Activated naive CD4-positive, alpha-beta T cell treated with anti-CD3 and anti-CD28 coated beads, Interleukin-2, amount 50 U/mL, for 72 hours (primary cell): ENCODE measurements at places on chromosomes 16 and 17. TPM values are rescaled to one million over a fixed set of nuclear protein-coding genes. Genes with fewer than 3 reads are reported as not detected.

DNA sequence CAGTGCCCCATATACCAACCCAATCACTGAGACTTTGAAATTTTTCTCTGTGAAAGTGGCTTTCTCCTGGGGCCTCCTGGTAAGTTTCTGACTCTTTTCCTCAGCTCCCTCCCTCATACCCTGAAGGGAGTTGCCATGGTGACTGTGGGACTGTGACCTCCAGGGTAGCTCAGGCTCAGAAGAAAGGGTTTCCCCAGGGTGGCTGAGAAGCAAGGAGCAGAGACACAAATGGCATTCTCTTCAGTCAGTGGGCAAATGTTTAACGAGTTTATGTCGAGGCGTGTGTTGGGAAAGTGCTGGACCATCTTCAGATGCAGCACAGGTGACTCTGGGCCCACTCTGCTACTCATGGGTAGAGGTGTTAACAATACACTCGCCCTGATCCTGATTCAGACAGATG, 46.8 kb downstream of the MRPS23 start:
- no peak for DNase-seq

GRCh38 chr17:17511881-17512858, 16.0 kb upstream of the RASD1 start:
- DNase-seq: no peak

The SLFN12L gene
- 33.7 TPM for total RNA-seq

The GRIN2C gene
- total RNA-seq: 0.87 TPM

- no peak for DNase-seq
Measured at GRCh38 chr16:70644763-70645597, 1.4 kb upstream of the IL34 start.

DNA sequence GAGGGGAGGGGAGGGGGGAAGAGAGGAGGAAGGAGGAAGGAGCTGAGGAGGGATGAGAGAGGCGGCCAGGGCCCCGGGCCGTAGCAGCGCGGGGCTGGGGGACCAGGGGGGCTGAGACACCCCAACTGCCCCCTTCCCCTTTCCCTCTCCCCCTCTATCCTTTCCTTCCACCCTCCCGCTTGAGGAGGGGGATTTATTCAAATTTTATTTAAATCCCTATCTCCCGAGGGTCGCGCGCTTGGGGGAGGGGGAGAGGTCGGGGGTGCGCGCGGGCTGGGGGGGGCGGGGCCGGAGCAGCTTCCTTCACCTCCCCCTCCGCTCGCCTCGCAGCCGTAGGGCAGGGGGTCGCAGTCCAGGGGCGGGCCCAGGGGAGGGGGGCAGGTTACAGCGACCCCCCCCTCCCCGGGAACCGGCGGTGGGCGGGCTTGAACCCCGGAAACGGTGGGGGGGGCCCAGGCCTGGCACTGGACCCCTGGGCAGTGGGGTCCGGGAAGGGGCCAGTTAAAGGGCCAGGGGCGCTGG, at the start of gene FBXL19:
FBXL19 (plus strand) TSS at position 19 of the 522 bp plus-strand sequence. CDS start 2,183 bp downstream, outside the sequence.
- no peak for DNase-seq

DNA sequence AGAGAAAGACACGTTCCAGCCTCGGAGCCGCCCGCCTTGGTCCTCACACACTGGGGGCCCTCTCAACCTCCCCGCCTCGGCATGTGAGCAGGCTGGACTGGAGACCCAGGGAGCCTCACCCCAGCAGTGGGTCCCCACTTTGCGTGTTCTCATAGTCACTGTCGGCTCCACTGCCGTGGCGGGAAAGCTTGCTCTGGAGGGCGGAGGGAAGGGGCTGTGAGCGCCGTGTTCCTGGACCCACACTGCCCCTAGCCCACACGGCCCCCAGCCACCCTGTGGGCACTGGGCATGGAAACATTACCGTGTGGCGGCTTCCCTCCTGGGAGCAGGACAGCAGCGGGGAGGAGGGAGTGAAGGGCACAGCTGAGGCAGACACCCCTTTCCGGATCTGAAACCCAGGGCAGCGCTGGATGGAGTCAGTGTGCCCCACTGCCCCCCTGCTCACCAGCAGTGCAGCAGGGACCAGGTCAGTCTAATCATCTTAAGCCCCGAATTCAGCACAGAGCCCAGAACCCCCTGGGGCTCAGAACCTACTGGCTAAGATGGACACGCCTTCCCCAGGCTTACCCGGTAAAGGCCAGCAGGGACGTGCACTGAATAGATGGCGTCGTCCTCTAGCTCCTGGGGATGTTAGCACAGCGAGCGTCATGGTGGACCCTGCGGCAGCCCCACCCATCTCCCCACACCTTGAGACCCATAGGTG, 7.2 kb downstream of the TP53I13 start:
- no peak for DNase-seq

The IFT20 gene
- 16.4 TPM for total RNA-seq

- DNase-seq: no peak
Measured at GRCh38 chr16:69133373-69133954, 1.0 kb downstream of the UTP4 start.

DNA sequence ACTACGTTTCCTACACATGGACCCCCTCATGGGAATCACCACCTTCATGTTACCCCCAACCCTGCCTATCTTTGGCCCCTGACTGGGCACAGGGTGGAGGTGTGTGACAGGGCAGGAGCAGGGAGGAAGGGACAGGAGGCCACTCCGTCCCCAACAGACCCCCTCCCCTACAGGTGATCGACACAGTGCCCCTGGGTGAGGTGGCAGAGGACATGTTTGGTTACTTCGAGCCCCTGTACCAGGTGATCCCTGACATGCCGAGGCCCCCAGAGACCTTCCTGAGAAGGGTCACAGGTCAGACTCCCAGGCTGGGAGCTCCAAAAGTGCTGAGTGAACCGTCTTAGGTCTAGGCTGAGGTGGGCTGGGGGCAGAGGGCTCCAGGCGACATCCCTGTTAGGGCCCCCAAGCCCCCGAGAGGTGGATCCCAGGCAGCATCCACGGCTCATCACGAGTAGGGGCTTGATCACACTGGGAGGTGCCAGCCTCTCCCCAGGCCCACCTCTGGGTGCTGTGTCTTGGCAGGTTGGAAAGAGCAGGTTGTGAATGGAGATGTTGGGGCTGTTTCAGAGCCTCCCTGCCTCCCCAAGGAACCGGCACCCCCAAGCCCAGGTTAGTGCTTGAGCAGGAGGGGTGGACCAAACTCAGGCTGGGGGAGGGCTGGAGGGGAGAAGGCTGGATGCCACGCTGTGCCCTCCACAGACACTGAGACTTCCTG, 1.5 kb downstream of the ACBD4 start:
- no peak for DNase-seq

DNA sequence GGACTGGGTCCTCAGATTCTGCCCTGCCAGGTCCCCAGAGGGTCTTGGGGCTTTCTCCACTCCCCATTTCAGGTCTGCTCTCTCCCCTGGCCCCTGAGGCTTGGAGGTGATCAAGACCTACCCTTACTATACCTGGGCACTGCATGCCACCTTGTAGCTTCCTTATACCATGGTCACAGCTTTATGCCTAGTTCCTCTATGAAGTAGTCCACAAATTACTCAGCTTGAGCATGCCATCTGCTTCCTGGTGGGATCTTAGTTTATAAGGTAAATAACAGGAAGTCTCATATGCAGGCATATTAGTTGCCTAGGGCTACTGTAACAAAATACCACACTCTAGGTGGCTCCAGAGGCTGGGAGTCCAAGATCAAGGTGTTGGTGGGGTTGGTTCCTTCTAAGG, 11.0 kb upstream of the PMFBP1 start:
- no peak for DNase-seq

- no peak for DNase-seq
Measured at GRCh38 chr16:75192606-75193264, 14.2 kb downstream of the CTRB2 start.

The NCBP3 gene
- total RNA-seq: 44.4 TPM

GRCh38 chr17:9219631-9220397, 198.5 kb downstream of the NTN1 start:
- no peak for DNase-seq
